Cerebellar nuclear complex (tissue), 1 donor: ENCODE measurements at places on chromosomes 13 and 19.

DNA sequence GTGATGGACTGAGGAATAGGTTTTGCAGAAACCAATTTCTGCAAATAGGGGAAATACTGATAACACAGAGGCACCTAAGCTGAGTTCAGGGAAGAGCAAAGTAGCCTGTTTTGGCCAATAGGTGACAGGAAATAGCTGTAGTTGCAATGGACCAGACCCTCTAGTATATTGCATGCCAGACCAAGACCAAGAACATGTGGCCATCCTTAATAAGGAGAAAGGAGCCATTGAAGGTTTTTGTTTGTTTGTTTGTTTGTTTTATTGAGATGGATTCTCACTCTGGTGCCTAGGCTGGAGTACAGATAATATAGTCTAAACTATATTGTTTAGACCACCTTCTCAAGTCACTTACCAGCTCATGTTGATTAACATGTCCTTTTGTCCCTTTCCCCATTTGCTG, 101.5 kb downstream of the ZNF557 start:
- no peak for DNase-seq

GRCh38 chr19:1271528-1272422, 2.6 kb downstream of the CIRBP start:
- no peak for DNase-seq

DNA sequence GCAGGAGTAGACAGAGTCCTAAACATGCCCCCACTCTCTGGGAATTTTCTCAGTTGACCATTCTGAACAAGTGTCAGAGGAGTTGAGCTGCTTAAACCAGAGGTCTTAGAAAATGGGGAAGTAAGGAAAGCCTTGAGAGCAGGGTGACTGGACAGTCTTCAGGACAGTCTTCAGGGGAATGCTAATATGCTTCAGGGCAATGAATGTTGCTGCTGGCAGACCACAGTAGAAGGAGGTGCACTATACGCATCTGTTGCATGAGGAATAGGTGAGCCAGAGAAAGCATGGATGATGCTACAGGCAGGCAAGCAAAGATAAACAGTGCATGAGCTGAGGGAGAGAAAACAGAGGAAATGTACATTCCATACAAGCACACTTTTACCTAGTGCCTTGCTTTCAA, 196.6 kb upstream of the GPR12 start:
- DNase-seq = no peak

- no peak for DNase-seq
Observed at GRCh38 chr13:40547591-40548315, 118.7 kb downstream of the FOXO1 start.

GRCh38 chr19:11375143-11375948, 880 bp downstream of the SWSAP1 start:
- DNase-seq = no peak

DNA sequence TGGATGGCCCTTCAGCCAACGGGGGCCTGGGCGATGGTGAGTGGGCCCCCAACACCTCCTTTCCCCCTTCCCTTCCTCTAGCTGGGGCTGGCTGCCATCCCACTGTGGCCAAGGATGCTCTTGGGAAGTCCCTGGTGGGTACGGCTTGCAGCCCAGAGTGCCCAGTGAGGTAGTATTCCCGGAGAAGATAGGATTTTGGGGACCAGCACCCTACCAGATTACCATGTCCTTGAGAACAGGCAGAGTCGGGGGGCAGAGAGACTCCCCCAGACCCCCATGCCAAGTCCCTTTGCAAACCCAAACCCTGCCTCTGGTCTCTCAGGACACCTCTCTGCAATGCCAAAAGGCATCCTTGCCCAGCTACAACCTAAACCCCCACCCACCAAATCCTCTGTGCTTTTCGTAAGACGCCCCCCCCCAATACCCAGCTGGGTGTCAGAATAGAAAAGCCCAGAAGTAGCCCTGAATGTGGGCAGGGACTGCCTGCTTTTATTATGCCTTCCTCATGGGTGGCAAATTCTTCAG, 1.7 kb downstream of the HIF3A start:
- no peak for DNase-seq

- DNase-seq = no peak
Observed at GRCh38 chr13:47846886-47847285, 154.2 kb downstream of the SUCLA2 start.

GRCh38 chr19:35024095-35024494, 6.2 kb upstream of the SCN1B start:
- no peak for DNase-seq

GRCh38 chr19:49807058-49807903, 5.8 kb downstream of the FUZ start:
- DNase-seq = no peak

GRCh38 chr19:560121-560520, 12.3 kb upstream of the BSG start:
- DNase-seq = no peak

DNA sequence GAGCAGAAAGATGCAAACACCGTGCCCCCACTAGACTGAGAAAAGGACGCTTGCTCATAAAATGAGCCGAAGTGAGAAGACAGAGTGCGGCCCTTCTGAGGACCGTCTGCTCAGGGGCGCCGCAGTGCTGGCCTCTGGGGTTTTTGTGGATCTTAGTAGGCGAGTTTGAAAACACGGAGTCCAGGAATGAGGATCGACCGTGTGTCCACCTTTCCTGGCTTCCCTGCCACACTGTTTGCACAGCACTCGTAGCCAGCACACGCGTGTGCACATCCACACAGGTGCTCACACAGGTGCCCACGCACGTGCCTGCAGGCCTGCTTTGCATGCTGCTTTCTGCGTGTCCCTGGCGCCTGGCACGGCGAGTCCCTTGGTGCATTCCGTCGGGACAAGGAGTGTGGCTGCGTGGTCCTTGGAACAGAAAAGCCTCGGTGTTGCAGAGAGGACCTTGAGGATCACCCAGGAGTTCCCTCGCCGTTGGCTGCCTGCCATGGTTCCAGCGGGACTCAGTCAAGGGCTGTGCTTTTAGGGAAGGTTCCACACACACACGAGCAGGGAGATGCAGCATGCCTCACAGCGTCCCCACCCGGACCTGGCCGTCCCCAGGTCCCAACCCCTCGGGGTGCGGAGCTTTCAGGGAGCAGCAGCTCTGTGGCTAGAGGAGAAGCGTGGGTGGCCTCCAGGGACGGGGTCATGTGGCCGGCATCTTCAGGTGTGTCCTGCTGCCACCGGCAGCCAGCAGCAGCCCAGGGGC, 10.1 kb upstream of the ZNF554 start:
- no peak for DNase-seq

DNA sequence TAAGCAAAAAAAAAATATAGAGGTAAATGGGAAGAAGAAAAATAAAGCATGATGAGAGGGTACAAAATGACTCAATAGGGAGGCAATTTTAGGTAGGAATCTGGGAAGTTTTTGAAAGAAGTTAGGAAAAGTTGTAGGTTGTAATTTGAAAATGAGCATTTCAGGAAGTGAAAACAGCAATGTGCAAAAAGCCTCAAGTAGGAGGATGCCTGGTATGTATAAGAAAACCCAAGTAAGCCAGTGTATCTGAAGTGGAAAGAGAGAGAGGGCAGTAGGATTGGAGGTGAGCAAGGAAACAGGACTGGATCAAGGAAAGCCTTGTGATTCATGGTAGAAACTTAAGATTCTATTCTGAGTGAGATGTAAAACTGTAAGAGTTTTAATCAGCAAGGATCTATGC, 121.6 kb upstream of the SPRY2 start:
- no peak for DNase-seq

DNA sequence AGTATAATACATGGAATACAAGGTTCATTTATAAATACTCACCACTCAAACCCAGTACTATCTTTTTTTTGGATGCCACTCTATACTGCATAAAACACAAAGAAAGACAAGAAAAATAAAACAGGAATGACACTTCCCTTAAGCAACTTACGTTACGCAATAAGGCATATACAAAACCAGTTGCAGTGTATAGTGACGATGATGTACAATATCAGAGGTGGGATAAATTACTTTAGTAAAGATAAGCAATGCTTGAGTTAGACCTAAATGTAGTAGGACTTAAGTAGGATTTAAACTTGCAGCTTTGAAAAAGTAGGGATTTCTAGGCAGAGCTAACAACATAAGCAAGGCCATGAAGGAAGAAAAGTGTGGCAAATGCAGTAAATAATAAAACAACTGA, 374.9 kb downstream of the SPRY2 start:
- DNase-seq = no peak

DNA sequence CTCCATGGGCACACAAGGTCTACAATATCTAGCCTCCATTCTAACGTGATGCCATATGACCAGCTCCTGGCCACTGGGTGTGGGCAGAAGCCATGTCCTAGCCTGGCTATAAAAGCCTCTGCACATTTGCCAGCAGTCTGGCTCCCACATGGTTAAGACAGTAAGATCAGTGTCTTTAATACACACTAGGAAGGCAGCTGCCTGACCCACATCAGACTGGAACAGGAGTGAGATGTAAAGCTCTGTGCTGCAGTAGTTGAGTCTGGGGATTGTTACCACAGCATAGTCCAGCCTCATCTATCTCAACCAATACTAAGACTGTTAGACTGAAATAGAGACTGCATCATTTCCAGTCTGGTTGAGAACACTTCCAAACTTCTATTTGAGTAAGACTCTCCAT, 533.1 kb downstream of the IRS2 start:
- DNase-seq = no peak

DNA sequence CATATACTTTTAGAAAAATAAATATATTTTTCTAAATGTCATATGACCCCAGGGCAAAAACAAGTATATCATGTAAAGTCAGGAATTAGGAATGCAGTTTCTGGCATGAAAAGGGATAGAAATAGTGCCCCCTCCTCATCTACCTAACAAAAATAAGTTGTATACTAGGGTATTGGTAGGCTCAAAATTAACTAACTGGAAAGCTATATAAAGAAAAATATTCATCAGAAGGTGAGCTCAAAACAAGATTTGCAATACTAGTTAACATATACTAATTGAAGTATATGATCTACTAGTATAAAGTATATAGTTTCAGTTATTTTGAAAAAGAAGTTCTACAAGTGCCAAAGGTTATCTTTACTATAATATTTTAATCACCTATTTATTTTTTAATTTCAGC, 200.2 kb downstream of the GPC5 start:
- DNase-seq = no peak
